Activated CD4-positive, alpha-beta T cell treated with anti-CD3 and anti-CD28 coated beads, Interleukin-2, Interleukin-6, amounts not matched to agents 100 ng/mL and 50 ng/mL, durations not matched to agents 16 hours and 8 hours (primary cell): ENCODE measurements at places on chromosomes 12 and 14.

DNA sequence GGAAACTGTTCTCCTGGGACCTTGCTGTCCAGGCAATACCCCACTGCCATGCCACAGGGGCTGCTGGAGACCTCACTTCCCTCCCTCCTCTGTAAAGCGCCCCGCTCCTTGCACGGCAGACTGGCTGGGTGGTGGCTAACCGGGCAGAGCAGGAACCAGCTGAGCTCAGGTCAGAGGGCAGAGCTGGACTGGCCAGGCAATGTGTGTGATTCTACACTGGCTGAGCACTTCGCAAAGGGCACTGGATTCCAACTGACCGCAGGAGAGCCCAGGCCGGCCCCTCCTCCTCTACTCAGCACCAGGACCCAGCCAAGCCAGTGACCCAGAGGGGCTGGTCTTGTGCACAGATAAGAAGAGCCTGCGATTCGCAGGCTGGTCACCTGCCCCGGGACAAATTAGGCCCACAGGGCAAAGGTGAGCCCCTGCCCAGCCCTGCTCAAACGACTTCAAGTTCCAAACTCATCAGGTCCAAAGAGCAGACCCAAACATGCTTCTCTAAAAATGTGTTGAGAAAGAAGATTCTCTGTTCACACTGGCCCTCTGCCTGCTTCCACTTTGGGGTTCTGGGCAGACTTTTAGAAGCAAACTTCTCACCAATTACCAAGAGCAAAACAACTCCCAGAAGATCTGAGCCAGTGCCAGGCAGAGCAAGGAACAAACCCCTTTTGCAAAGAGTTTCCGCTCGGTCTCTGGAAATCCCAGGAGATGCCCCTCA, 54.9 kb upstream of the DIO3 start:
- no peak for DNase-seq

DNA sequence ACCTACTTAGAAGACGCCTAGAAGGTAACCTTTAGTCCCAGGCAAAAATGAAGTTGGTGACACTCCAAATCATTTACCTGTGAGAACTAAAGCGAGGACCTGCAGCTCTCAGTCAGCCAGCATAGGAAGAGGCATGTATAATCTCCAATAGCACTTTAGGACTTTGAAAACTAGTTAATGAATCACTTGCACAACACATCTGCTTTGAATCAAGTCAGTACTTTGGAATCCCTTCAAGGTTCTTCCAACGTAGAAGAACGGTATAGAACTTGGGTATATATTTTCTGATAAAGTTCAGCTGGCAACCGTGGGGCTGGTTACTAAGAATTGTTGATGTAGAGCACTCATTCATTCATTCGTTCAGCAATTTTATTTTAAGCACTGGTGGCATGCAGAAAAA, 251.9 kb downstream of the TMEM132D start:
- DNase-seq, result no peak

- DNase-seq, result no peak
Observed at GRCh38 chr14:88289234-88289633, 33.8 kb downstream of the KCNK10 start.

GRCh38 chr12:45273717-45274271, 57.9 kb downstream of the ANO6 start:
- no peak for DNase-seq

DNA sequence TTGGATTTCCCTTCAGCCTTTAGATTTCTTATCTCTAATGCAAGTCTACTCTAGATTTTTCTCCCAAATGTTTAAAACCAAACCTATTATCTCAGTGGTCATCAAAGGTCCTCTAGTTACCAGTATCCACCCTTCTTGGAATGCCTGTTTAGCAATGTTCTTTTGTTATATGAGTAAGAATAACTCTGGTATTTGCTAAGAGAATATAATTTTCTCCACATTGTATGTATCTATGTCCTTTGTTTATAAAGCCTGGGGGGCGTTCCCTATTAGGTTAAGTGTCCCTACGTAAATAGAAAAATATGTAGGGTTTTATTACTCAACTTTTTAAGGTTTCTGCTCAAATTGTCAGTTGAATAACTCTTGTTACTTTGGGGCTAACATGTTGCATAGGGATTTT, 27.3 kb downstream of the PPM1A start:
- no peak for DNase-seq

GRCh38 chr12:14959916-14960496, 1.4 kb downstream of the ARHGDIB start:
- no peak for DNase-seq

GRCh38 chr12:105425254-105426174, 95.0 kb downstream of the C12orf75 start:
- no peak for DNase-seq

DNA sequence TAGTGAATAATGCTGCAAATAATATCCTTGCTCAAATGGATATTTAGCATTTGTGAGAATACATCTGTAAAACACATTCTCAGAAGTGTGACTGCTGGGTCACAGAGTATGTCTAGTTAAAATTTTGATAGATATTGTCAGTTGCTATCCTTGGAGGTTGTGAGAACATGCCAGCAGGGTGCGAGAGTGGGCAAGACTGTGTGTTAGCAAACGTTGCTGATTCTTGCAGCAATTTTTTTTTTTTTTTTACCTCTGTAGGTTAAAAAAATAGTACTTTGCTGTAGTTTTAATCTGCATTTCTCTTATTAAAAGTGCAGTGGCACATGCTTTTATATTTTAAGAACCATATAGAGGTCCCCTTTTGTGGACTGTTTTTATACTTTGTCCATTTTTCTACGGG, 4.5 kb upstream of the NYNRIN start:
- DNase-seq, result no peak

GRCh38 chr12:27279826-27280225, 35.7 kb downstream of the STK38L start:
- no peak for DNase-seq

DNA sequence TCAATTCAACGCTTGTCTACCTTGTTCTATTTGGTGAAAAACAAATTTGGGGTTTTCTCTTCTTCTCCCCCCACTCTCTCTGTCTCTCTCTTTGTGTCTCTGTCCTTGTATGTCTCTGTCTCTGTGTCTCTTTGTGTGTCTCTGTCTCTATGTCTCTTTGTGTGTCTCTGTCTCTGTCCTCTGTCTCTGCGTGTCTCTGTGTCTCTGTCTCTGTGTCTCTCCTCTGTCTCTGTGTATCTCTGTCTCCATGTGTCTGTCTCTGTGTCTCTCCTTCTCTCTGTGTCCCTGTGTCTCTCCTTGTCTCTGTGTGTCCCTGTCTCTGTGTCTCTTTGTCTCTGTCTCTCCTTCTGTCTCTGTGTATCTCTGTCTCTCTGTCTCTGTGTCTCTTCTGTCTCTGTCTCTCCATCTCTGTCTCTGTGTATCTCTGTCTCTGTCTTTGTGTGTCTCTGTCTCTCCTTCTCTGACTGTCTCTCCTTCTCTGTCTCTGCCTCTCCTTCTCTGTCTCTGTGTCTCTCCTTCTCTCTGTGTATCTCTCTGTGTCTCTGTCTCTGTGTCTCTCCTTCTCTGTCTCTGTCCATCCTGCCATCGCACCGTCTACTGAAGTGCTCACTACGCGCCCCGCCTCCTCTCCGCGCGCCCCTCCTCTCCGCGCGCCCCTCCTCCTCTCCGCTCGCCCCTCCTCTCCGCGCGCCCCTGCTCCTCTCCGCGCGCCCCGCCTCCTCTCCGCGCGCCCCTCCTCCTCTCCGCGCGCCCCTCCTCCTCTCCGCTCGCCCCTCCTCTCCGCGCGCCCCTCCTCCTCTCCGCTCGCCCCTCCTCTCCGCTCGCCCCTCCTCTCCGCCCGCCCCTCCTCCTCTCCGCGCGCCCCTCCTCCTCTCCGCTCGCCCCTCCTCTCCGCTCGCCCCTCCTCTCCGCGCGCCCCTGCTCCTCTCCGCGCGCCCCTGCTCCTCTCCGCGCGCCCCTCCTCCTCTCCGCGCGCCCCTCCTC, 12.8 kb downstream of the LRCOL1 start:
- DNase-seq, result peak; percentile 10
